ENCODE measurements at places on chromosomes 11 and 22.

DNA sequence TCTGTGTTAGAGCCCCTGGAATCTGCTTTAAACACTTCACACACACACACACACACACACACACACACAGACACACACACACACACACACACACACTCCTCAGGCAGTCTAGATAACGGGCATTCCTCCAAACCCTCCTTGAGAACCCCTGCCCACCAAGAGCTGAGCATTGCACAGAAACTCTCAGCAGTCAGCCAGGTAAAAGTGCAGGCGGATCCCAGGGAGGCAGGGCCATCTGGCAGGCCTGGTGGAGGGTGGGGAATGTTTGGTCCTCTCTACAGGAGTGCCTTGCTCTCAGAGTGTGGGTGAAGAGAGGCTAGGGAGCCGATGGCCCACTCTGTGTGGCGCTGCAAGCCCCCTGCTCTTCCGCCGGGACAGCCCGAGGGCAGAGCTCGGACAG is 190.2 kb downstream of the BUD13 start:
- no peak for DNase-seq

DNA sequence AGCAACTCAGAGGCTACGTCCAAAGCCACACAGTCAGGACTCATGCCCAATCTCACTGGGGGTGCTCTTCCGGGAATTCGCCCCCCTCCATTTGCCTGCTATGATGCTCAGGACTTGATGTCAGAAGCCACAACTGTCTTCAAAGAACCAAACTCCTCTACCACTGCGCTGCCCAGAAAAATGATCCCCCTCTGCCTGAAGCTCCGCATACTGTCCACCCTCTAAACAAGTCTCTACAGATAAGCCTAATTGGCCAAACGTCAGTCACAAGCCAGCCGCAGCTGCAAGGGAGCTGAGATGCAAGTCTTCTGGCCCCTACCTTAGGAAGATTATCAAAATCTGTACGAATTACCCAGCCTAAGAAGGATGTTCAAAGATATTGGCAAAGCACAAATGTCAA is 294.6 kb downstream of the BUD13 start:
- no peak for DNase-seq

DNA sequence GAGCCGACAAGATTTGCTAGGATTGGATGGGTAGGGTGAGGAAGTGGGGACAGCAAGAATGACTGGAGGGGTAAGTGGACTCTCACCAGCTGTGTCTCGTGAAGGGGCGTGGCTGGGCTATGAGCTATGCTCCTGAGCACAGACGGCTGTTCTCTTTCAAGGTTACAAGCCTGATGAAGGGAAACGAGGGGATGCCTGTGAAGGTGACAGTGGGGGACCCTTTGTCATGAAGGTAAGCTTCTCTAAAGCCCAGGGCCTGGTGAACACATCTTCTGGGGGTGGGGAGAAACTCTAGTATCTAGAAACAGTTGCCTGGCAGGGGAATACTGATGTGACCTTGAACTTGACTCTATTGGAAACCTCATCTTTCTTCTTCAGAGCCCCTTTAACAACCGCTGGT is 19.9 kb downstream of the F2 start:
- DNase-seq = no peak

GRCh38 chr11:105046898-105047579 is 1.9 kb upstream of the CARD16 start:
- DNase-seq = peak; percentile 99

Data from BJ (cell line).